ENCODE measurements at places on chromosomes 3 and 15.

DNA sequence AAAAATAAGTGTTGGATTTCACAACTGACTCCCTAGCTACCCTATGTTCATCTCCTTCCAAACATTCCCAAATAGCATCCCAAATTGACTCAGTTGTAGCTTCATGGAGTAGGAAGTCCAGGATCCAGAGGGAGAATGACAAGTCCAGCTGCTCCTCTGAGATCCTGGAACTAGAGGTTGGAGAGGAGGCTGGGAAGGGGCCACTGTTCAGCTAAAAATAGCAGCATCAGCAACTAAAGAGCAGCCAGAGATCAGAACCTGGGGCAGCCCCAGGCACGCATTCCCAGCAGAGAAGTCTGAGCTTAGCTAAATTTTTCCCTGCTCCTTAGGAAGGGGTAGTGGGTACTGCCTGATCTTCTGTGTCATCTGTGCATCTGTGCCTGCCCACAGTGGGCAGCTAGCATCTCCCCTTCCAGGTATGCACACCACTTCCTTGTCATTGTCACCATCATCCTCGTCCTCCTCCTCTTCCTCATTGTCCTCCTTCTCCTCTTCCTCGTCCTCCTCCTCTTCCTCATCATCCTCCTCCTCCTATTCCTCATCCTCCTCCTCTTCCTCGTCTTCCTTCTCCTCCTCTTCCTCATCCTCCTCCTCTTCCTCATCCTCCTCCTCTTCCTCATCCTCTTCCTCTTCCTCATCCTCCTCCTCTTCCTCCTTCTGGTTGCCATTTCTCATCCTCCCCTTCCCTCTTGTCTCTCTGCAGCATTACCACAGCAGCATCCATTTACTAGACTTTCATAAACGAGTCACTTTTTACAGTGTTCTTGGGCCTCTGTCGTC, 152.3 kb upstream of the ROPN1 start:
- no peak for DNase-seq
- no peaks in the 10 kb centered on the region for H3K27me3 ChIP-seq
- H3K4me3 ChIP-seq = no peak overlapping the region
- H3K36me3 ChIP-seq = no peaks in the 10 kb centered on the region
- no peak overlapping the region for H3K27ac ChIP-seq
- no peaks in the 10 kb centered on the region for H3K4me1 ChIP-seq

DNA sequence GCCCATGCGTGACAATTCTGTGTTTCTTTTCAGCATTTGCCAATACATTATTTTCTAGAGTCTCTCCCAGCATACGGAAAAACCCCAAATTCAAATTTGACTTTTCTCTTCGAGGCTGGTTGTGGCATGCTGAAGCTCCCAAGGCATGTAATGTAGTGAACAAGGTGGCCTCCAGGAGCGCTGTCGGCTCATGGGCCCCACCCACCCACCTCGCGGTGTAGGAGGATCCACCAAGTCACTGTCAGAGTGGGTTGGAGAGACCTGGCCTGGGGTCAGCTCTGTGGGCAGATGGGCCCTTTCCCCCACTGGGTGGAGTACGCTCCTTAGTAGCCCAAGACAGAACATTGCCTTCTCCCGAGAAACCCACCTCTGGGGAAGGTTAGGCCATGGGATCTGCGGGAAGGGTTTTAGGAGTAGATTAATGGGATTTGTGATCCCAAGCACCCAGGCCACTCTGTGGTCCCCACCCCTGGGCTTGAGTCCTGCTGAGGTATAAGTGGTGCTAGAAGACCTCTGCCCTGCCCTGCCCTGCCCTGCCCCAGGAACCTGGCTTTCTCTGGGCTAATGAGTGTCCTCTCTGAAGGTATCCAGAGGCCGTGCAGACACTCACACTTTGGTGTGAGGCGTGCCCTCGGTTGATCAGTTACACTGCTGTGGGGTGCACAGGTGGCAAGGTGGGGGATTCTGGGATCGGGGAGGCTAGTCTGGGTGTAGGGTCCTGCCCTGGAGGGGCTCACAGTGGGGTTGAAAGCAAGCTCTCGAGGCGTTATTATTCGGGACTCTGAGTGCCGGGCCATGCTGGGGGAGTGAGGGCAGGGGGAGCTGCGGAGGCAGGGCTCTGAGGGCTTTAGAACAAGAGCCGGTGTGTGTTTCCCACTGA, 97.9 kb downstream of the APBA2 start:
- H3K4me3 ChIP-seq = no peak overlapping the region
- H3K27ac ChIP-seq = no peak overlapping the region
- no peaks in the 10 kb centered on the region for H3K36me3 ChIP-seq
- no peak for DNase-seq

DNA sequence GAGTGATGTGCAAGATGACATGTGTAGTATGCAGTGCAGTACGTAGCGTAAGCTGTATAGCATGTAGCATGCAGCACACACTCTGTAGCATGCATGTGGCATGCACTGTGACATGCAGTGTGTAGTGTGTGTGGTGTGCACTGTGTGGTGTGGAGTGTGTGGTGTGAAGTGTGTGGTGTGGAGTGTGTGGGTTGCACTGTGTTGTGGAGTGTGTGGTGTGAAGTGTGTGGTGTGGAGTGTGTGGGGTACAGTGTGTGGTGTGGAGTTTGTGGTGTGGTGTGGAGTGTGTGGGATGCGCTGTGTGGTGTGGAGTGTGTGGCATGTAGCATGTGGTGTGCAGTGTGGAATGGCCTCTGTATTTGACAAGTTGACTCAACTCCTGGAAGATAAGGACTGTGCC, 39.2 kb downstream of the ROPN1B start:
- no peak overlapping the region for H3K4me3 ChIP-seq
- H3K27me3 ChIP-seq = no peaks in the 10 kb centered on the region
- H3K27ac ChIP-seq = no peak overlapping the region
- H3K36me3 ChIP-seq = no peaks in the 10 kb centered on the region
- H3K4me1 ChIP-seq = no peaks in the 10 kb centered on the region
- no peak for DNase-seq

- no peaks in the 10 kb centered on the region for H3K4me1 ChIP-seq
- DNase-seq = no peak
- H3K4me3 ChIP-seq = no peak overlapping the region
Measured at GRCh38 chr15:95887666-95888390, 442.7 kb upstream of the NR2F2 start.

DNA sequence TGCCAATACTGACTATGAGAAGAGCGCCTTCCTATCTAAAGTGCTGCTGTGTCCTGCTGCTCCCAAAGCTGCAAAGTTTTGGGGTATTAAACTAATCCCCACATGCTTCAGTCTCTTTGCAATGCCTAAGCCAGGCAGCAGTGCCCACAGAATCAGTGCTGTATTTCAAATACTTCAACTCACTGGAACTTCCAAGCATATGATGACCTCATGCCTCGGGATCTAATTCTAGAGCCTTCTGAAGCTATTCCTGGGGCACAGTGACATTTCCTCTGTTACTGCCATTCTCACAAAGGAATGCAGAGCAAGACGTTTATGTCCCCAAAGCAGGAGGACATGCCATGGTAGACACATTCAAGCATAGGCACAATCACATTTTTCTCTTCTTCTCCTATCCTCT, 78.5 kb downstream of the CD200 start:
- no peaks in the 10 kb centered on the region for H3K36me3 ChIP-seq
- DNase-seq = no peak
- H3K4me1 ChIP-seq = peaks cover 15% of the 10 kb centered on the region
- no peak overlapping the region for H3K27ac ChIP-seq

DNA sequence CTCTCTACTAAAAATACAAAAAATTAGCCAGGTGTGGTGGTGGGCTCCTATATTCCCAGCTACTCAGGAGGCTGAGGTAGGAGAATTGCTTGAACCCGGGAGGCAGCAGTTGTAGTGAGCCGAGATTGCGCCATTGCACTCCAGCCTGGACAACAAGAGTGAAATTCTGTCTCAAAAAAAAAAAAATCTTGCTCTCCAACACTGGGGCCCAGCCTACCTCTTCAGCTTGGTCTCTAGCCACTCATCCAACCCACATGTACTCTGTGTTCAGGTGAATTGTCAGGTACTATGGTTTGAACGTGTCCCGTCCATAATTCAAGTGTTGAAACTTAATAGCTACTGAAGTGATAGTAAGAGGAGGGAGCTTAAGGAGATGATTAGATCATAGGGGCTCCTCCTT, 22.4 kb upstream of the RAB7A start:
- no peaks in the 10 kb centered on the region for H3K27me3 ChIP-seq
- no peak overlapping the region for H3K4me3 ChIP-seq
- no peaks in the 10 kb centered on the region for H3K36me3 ChIP-seq
- no peaks in the 10 kb centered on the region for H3K4me1 ChIP-seq
- DNase-seq = no peak
- H3K27ac ChIP-seq = no peak overlapping the region

DNA sequence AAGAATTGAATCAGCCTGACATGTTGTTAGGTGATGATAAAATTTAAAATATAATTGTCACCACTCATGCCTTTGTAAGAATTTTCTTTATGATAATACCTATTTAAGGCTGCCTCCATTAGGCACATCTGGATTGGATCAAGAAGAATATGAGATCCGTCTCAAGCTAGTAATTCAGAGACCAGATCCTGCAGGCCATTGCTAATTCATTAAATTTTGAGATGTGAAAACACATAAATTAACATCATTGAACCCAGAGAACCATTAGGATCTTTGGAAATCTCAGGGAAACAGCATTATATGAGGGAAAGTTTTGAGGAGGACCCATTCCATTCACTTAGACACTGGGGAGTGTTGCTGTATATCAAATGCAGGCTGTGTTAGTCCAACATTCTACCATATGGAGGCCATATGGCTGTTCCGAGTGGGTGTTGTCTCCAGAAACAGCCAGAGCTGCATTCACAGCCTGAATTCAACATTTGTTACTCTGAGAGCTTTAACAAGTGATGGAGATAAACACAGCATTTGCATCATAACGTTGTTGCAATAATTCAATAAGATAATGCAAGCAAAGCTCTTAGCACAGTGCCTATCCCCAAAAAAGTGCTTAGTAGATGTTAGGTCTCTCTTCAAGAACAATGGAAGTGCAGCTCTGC, 67.4 kb downstream of the DTWD1 start:
- no peaks in the 10 kb centered on the region for H3K27me3 ChIP-seq
- H3K27ac ChIP-seq = no peak overlapping the region
- H3K4me1 ChIP-seq = no peaks in the 10 kb centered on the region
- DNase-seq = no peak

DNA sequence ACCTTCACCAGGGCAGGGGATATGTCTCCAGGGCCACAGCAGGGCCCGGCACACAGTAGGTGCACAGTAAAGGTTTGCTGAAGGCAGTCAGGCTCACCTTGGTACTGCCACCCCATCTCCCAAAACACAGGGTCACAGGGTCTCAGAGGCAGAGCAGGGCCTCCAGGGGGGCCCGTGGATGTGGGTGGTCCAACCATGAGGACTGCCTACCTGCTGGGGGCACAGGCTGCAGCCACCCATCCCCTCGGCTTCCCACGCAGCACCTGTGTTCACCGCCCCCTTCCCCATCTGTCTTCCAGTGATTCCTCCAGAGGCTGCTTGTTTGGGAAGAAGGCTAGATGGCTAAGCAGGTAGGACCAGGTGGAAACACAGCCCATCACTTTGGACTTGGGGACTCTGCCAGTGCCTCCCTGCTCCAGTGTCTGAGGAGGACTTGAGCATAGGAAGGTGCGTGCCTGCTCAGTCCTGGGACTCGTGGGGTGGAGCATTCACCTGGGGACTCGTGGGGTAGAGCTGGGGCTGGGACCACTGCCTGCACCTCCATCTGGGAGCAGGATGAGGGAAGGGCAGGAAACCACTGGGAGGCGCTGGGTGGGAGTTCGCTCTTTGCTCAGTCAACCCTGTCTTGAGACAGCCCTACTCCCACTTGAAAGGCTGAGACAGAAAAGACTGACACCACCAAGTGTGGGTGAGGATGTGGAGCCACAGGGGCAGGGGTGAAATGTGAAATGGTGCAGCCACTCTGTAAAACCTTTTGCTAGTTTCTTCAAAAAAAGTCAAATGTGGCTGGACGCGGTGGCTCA, 18.8 kb upstream of the PLXND1 start:
- no peaks in the 10 kb centered on the region for H3K36me3 ChIP-seq
- no peak overlapping the region for H3K4me3 ChIP-seq
- DNase-seq = no peak
- no peaks in the 10 kb centered on the region for H3K27me3 ChIP-seq

- no peaks in the 10 kb centered on the region for H3K36me3 ChIP-seq
- H3K4me3 ChIP-seq = no peak overlapping the region
- H3K27ac ChIP-seq = no peak overlapping the region
- no peaks in the 10 kb centered on the region for H3K27me3 ChIP-seq
- DNase-seq = no peak
- H3K4me1 ChIP-seq = no peaks in the 10 kb centered on the region
Measured at GRCh38 chr3:107242579-107242978, 134.7 kb upstream of the CCDC54 start.

DNA sequence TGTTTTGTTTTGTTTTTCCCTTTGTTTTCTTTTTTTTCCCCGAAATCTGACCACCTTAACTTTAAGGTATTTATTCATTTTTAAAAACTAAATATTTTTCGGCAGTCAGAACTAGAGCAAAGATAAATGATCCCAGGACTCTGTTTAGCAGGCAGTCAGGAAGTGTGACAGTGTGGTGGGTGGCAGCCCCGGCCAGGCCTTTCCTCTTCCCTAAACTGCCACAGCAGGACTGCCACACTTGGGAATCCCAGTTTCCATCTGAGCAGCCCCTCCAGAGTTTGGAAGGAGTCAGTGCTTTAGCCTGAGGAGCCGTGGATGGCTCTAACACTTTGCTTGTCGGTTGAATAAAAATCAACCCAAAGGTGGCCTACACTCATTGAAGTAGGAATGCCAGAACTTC, 6.9 kb downstream of the CCRL2 start:
- no peaks in the 10 kb centered on the region for H3K4me1 ChIP-seq
- H3K27ac ChIP-seq = no peak overlapping the region
- H3K36me3 ChIP-seq = no peaks in the 10 kb centered on the region
- no peaks in the 10 kb centered on the region for H3K27me3 ChIP-seq
- H3K4me3 ChIP-seq = no peak overlapping the region

- H3K36me3 ChIP-seq = no peaks in the 10 kb centered on the region
- DNase-seq = no peak
Measured at GRCh38 chr3:144173491-144173890, 201.9 kb downstream of the DIPK2A start.

GRCh38 chr15:39573844-39574243, 7.0 kb upstream of the THBS1 start:
- H3K27ac ChIP-seq = no peak overlapping the region
- H3K4me3 ChIP-seq = no peak overlapping the region
- no peak for DNase-seq
- peaks cover 3% of the 10 kb centered on the region for H3K27me3 ChIP-seq
- H3K36me3 ChIP-seq = no peaks in the 10 kb centered on the region
- no peaks in the 10 kb centered on the region for H3K4me1 ChIP-seq

DNA sequence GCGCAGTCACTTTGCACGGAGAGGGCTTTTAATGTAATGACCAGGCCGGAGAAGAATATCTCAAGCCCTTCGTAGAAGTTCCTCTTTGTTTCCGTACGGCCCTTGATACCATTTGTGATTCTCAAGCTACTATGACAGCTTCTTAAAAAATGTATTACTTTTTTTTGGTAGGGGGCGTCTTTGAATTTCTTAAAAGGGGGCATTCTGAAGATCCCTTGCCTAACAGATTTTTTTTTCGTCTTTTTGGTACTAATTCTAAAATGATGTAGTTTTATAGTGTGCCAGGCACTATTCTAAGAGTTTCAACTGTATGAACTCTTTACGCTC, 614.0 kb downstream of the MCTP2 start:
- H3K4me1 ChIP-seq = no peaks in the 10 kb centered on the region
- H3K4me3 ChIP-seq = no peak overlapping the region
- DNase-seq = no peak
- no peak overlapping the region for H3K27ac ChIP-seq
- no peaks in the 10 kb centered on the region for H3K36me3 ChIP-seq
